Testis (tissue), 5 donors: ENCODE measurements at places on chromosomes 13 and 19.
A peak's percentile ranks its signal among the peaks of the same experiment; 100 is the strongest.

GRCh38 chr19:49861107-49861506 lies 6.3 kb downstream of the PNKP start:
- peak; percentile 89 for DNase-seq

DNA sequence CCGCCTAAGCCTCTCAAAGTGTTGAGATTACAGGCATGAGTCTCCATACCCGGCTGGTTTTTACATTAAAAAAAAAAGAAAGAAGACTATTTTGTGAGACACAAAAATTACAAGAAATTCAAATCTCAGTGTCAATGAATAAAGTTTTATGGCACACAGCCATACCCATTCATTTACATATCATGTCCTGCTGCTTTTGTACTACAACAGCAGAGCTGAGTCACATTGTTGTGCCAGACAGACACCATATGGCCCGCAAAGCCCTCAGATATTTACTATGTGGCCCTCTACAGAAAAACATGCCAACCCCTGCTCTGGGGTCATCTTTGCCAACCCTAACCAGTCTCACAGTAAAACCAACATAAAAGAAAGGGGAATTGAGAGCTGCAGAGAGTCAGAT lies 5.3 kb downstream of the SMIM7 start:
- no peak for DNase-seq

DNA sequence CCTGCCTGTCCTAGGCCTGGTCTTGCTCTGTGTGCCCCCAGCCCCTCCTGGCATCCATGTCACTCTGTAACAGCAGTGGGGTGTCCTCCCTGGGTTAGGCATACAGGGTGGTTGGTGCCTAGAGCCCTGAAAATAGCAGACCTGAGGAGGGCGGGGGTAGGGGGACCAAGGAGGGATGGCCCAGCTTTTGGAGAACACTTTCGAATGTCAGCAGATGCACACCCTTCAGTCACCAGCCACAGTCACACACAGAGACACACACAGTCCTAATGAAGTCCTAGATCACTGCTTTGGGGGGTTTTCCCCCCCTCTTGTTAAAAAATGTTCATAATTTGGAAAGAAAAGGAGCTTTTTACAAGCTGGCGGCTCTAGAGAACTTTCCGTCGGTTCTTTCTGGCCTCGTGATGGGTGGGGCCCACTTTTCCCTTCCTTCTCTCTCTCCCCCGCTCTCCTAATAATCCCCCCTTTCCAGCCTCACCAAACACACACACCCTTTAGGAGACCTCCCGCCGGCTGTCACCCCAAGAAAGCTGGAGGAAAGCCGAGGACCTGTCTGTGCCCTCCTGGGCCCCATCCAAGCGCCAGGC lies 47.9 kb downstream of the LYL1 start:
- DNase-seq = peak; percentile 86

DNA sequence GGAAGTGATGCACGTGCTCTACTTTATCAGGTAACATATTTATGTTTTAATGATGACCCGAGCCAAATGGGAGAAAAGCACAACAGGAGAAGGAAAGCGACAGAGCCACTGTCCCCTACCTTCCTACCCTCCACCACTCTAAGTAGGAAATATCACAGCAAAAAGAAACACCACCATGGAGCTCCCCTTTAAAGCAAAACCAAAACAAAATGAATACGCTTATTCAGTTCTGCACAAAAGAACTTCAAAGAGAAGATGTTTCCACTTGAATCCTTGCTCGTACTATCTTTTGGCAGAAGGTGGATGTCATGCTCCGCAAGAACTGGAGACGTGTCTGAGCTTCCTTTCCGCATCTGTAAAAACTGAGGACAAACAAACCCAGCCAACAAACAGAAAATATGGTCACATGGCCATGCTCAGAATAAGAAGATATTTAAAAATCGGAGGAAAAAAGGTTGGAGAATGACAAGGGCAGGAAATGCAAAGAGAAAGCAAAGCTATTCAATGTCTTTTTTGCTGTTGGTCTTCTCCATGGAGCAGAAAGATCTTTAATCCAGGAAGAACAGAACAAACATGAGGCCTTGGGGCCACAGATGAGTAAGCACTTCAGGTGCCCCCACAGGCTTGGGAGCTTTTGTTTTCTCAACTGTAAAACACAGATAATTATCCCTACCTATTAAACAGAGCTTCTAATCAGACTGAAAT lies 19.5 kb downstream of the N4BP2L1 start:
- DNase-seq = peak; percentile 43

- DNase-seq = peak; percentile 41
Measured at GRCh38 chr13:61880578-61881283, 465.1 kb upstream of the PCDH20 start.

- no peak for DNase-seq
Measured at GRCh38 chr13:92838786-92839185, 387.8 kb upstream of the GPC6 start.

DNA sequence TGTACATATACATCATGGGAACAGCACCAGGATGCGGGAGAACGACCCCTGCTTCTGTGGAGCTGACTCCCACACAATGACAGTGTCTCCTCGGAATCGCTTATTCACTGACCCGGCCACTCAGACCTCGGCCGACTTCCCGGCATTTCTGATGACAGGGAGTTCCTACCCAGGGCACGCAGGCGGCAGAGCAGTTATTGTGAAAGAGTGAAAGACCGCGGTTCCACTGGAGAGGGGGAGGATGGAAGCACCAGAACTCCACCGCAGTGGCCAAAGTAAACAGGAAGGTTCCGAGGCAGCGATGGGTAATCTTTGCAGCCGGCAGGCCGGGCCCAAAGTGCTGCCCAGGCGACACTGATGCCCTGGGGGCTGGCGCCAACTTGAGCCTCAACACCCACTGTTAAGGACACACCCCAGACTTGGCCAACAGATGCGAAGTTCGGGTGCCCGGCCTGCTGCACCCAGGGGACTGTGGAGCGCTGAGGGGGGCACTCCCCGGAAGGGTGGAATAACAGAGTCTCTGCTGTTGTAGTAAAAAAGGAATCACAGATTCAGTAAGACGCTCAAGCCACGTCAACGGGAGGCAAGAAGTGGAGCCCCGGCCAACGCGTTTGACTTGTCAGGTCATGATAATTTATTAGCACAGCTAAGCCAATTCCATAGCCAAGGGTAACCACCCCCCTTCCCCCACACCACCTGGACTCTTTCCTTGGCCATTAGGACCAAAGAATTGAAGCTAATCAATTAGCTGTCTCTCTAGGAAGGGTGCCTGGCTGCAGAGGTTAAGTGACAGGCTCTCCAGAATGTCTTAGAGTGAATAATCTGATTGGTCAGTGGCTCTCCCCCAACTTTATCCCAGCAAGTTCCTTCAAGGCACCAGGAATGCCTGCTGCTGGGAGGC lies 5.8 kb downstream of the MLLT1 start:
- DNase-seq = peak; percentile 65

DNA sequence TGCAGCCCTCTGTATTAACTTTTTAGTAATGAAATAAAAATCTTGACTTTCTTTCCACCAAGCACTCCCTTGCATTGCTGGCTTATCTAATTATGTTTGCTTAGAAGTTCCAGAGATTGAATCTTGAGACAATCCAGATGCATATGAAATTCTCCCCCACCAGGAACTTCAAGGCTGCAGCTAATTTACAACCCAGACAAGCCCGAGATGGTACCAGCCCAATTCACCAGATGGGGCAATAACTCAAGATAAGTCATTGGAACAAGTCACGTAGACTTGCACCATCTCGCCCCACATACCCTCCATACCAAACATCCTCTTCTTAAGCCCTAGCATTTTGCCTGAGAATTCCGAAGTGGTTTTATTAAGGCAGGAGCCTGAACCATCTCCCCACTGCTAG lies 29.0 kb downstream of the UTP14C start:
- no peak for DNase-seq

- no peak for DNase-seq
Measured at GRCh38 chr19:55461974-55462626, 658 bp upstream of the ISOC2 start.

DNA sequence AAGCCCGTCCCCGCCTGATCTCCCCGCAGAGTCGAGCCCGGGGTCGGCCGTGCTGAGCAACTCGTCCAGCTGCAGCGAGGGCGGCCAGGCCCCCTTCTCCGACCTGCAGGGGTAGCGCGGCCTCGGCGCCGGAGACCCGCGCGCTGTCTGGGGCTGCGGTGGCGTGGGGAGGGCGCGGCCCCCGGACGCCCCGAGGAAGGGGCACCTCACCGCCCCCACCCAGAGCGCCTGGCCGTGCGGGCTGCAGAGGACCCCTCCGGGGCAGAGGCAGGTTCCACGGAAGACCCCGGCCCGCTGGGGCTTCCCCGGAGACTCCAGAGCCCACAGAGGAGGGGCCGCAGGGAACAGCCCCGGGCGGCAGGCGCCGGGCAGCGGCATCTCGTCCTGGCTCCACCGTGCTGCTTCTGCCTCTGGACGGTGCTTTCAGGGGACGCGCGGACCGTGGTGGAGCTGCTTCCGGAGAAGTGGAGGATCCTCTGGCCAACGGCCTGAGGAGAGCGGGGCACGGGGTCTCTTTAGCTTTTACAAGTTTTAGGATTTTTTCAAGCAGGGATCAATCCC lies 8.8 kb upstream of the F7 start:
- no peak for DNase-seq

DNA sequence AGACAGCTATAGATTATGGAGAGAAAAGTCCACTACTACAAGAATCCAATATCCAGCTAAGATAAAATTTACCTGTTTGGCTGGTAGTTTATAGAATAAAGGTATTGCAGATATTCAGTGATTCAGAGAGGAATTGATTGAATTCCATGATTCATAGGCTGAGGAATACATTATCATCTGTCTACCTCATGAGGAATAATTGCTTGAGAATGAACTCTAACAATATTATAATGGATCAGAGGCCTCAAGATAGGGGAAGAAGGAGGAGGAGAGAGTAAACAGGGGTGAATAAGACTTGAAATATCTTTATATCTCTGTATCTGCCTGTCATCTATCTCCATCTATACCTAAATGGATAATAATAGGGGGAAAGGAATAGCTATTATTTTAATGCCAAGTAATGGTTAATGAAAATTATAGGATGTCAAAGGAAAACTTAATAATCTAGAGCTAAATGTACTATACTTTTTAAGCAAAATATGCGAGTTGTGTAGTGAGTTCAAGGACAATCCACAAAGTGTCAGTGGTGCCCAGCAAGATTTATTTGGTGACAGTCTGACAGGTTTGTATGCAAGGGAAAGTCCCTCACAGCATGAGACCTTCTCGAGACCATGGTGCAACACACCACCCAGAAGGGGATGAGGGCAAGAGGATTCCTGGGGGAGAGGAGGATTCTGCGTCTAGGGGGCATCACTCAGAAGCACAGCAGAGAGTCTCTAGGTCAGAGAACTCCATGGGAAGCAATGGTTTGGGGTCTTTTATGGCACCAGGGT lies 224.5 kb downstream of the GPC5 start:
- DNase-seq = no peak

DNA sequence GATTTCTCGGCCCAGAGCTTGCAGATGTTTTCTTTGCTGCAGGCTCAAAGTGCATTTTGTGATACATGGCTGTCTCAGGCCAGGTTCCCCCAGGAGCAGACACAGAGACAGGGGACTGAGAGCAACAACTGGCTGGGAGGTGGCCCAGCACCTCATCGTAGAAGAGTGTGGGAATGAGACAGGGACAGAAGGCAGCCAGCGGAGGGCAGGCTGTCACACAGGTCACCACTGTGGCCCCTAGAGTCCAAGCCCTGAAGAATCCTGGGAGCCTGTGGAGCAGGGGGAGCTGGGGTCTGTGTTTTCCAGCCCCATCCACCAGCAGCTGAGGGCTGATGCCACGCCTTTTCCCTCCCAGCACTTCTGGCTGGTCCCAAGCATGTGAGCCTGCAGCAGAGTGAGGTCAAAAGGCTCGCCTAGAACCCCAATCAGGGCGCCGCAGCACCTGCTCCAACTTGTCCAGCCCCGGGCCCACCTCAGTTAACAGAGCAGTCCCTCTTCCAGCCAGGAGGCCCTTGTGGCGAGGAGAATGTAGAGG lies 723.8 kb downstream of the UQCRFS1 start:
- DNase-seq = no peak

DNA sequence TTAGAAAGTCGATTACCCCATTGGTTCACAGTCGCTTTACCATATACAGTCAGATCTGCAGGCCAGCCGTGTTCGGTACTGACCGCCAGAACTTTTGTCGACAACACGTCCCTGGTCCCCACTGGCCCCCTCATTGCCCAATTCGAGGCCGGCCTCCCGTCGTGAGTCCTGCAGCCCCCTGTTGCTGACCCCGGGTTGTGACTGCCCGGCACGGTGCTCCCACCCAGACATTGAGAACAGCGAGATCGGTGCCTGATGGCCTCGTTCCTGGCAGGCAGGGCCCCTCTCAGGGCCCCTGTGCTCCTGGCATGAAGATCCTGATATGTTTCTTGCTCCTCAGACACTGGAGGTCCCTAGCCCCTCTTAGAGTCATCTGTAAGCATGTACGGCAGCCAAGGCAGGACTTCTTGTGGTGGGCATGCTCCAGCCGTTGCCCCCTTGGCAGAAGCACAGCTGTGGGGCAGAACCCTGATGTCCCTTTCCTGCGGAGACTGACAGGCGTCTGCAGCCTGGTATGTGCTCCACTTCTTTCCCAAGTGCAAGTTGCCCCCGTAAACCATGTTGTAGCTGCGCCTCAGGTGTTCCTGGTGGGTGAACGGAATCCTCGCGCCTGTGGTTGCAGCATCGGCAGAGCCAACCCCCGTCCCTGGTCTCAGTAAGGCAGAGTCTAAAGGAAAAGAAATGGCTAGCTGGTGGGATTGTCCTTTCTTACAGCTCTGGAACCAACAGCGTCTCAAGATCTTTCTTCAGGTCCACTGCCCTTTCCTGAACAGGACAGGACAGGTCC lies 123.2 kb upstream of the SPACA7 start:
- DNase-seq = no peak

GRCh38 chr19:46890423-46891170 lies 29.8 kb downstream of the ARHGAP35 start:
- no peak for DNase-seq

GRCh38 chr19:5588441-5588840 lies 20.7 kb upstream of the TINCR start:
- no peak for DNase-seq

DNA sequence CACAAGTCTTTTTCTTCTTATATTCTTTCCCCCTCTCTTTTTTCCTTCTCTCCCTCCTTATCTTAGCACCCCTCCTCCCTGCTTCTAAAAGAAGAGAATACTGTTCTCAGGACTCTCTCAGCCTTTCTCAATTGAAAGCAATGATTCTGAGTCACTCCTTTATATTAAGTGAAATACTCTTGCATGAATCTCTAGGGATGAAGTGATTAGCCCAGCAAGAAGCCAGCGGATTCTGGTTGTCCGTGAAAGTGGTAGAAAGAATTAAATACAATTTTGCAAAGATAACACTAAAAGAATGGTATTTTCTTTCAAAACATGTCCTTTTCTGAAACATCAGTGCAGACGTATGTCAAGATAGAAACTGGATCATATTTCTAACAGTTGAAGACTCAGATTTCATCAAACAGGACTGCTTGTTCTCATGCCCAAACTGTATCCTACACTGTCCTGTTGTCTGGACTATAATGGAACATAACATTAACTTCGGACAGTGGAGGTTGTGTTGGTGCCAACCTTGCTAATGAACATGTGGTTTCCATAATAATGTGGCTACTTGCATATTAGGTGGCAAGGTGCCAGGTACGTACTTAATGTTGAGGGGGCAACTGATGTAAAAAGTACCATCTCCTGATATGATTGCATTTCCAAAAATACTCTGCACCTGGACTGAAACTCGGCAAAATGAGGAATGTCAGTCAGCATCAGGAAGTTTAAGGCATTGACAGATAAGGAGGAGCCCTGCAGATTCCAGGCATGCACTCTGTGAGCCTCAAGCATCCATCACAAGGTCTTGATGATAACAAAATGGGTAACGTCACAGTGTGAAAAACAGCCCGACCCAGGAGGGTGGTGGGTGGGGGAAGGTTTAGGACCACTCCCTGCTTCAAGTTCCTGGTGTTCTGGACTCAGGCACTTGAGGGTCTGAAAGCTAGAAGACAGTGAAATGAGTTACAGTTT lies 357.2 kb downstream of the DLEU7 start:
- DNase-seq = no peak

- DNase-seq = peak; percentile 48
Measured at GRCh38 chr19:15379999-15380647, 536 bp upstream of the AKAP8 start.
